ENCODE measurements at places on chromosomes 13 and 19.
A peak's percentile ranks its signal among the peaks of the same experiment; 100 is the strongest.

DNA sequence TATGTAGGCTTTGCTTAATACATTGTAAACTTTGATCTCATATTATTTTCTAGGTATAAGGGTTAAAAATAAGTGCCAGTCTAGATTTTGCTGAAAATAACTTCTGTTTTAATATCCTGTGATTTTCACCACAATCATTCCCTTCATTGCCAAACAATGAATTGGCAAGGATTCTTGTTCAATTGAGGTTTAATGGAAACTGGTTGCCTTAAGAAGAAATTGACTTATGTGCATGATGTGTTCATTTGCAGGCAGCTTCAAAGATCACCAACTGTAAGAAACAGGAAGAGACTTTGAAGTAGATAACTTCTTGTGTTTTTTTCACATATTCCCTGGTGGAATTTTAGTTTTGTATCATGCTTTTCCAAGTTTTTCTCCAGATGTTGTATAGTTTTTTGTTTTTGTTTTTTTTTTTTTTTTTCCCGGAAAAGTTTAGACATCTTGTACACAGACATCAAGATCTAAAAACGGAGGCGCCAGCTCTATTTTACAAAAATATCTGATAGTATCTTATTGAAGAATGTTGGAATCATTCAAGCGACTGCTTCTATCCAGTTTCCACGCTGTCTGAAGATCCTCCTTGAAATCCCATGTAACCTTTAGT, 108.3 kb downstream of the POSTN start:
- DNase-seq = no peak

DNA sequence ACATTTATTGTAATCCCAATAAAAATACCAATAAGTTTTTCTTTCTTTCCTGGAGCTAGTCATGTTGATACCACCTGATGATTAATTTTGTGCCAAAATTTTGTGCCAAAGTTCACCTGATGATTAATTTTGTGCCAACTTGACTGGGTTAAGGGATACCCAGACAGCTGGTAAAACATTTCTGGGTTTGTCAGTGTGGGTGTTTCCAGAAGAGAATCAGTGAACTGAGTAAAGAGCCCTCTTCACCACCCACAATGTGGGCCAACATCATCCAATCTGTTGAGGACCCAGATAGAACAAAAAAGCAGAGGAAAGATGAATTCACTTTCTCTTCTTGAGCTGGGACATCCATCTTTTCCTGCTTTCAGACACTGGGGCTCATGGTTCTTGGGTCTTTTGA, 292.9 kb downstream of the LMO7 start:
- DNase-seq = no peak

GRCh38 chr19:30670562-30671366, 298.6 kb downstream of the ZNF536 start:
- DNase-seq = no peak

DNA sequence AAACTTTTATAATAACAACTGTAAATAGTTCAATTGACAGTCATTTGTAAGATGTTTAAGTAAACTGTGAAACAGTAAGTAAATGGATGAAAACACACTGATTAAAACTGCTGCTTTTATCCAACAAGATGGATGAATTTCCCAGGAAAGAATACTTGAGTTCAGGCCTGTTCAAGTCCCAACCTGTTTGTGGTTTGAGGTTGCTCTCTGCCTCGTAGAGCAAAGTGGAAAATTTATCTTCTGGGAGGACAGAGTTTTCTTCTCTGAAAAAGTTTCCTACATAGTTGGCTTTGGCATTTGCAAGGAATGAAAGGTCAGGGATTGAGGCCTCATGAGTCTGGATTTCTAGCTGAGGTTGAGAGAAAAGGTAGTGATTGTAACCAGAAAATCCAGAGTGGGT, 15.2 kb upstream of the ZNF543 start:
- no peak for DNase-seq

DNA sequence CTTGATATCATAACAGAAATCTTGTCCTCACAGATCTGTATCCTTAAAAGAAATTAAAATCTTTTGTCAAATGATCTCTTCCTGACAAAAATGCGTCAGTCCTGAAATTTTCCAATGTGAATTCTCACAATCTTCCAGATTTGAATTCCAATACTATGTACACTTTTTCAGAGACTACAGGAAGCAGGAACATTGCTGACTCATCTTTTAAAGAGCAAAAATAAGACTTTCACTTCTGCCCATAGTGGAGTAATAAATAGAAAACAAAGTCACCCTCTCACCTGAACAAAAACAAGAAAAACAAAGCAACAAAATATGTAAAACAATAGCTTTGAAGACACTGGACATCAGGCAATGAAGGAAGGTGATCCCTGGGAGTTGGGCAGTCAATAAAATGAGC, 167.0 kb upstream of the IPO5 start:
- no peak for DNase-seq

DNA sequence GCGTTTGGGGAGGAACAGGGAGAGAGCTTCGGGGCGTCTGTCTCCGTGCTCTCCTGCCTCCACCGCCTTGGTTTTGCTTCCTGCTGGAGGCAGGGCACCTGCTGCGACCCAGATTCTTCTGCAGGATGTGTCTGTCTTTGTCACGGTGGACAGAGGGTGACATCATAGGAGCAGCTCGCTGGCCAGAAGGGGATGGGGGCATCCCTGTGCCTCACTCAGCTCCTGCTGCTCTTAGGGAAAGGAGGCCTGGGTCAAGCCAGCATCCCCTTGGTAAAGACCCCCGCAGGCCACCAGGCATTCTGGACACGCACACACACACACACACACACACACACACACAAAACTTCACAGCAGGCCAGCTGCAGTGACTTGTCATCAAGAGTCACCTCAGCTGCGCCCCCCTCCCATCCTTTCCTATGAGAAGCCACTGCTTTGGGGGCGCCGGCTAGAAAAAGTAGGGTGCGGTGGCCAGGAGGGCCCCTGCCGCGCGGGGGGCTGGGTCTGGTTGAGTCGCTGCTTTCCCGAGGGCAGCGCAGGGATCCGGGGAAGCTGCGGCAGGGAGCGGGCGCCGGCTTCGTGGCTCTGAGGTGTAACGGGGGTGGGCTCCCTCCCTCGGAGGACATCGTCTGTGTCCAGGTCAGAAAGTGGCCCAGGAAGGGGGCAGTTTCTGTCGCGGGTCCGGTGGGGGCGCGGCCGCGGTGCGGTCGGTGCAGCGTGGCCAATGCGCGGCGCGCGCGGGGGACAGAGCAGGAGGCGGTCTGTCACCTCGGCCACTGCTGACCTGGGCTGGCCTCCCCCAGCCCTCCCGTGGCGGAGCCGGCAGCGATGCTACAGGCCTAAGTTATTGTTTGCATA, 15.8 kb upstream of the NPAS1 start:
- no peak for DNase-seq

DNA sequence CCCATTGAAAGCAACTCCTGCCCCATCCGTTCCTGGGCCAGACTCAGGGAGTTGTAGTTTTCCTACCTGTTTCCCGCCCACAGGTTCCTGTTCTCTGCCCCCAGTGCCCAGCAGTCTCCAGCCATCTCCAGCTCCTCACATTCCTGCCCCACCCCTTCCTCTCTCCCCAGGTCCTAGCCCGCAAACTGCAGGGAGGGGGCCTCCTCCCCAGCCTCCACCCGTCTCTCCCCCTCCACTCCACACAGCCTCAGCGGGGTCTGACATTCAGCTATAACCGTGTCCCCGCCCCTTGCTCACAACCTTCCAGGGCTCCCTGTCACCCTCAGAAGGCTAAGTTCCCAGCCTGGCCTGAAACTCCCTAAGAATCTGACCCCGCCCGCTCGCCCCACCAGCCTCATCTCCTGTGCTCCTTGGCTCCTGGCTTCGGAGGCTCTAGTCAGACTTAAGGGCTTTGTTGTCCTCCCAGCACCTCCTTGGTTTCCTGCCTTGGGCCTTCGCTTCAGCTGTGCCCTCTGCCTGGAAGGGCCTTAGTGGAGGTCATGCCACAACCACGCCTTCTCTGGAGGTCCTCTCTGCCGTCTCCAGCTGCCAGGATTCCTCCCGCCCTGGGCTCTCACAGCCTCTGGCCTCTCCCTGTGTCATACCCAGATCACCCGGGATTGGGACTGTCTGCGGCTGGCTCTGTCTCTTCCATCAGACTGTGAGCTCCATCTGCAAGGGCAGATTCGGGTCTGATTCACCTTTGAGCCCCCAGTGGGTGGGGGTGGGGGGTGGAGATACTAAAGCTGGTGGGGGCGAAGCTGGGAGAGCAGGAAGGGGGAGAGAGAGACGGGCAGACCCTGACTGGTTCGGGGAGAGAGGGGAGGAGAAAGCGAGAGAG, 5.1 kb upstream of the SPACA6 start:
- no peak for DNase-seq

GRCh38 chr19:41304706-41305483, 5.1 kb upstream of the CCDC97 start:
- DNase-seq = no peak

DNA sequence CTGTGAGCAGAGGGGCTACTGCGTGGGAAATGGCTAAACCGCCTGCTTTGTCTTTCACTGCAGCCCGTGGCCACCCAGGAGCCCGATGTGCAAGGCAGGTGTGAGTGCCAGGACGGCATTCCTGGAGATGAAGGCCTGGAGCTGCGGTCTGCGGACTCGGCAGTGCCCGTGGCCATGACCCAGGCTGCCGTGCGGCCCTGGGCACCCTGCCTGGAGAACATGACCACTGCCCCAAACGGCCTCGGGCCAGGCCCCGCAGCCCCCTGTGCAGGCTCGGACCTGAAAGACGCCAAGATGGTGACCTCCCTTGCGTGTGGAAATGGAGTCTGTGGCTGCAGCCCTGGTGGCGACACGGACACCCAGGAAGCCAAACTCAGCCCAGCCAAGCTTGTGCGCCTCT, 62.2 kb downstream of the SPATA13 start:
- no peak for DNase-seq

DNA sequence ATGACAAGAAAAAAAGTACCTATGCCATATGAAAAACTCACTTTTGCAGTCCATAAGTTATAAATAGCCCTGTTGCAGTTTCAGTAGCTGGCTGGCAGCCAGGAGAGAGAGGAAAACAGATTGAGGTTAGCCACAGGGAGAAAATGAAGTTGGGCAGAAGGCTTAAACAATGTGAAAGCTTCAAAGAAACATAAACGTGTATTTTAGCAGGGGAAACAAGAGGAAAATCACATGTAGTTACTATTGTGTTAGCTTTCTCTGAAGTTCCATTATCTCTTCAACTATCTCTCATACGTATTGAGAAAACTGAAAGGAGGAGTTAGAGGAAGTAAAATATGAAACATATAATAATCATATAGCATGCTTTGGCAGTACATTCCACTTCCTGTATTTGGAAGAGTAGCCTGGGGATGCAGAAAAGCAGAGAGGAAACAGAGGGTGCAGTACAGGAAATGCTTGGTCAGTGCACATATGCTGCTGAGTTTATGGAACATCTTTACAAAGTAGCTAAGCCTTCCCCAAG, 1551.1 kb downstream of the EFNB2 start:
- DNase-seq = peak; percentile 2

GRCh38 chr13:40920826-40921225, 98.3 kb downstream of the ELF1 start:
- no peak for DNase-seq

GRCh38 chr13:20494656-20495055, 31.0 kb downstream of the CRYL1 start:
- no peak for DNase-seq

GRCh38 chr19:46515879-46516350, 20.2 kb upstream of the PNMA8B start:
- no peak for DNase-seq

DNA sequence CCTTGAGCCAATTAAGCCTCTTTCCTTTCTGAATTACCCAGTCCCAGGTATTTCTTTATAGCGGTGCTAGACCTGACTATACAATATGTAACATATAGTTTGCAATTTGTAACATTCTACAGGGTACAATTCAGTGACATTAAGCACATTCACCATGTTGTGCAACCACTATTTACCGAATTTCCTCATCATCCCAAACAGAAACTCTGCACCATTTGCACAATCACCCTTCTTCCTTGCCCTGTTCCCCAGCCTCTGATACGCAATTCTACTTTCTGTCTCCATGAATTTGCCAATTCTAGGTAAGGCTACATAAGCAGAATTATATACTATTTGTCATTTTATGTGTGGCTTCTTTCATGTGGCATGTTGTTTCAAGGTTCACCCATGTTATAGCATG, 13.7 kb upstream of the SIGLEC10 start:
- no peak for DNase-seq

- DNase-seq = no peak
Measured at GRCh38 chr19:49614096-49614833, 23.3 kb downstream of the PRR12 start.

GRCh38 chr19:40933025-40933424, 51.0 kb upstream of the CYP2A7 start:
- no peak for DNase-seq

GRCh38 chr19:43504426-43505185, at the start of gene PHLDB3:
PHLDB3 (minus strand) TSS chr19:43504746; CDS start chr19:43504118, 628 bp downstream.
- DNase-seq = peak; percentile 32

DNA sequence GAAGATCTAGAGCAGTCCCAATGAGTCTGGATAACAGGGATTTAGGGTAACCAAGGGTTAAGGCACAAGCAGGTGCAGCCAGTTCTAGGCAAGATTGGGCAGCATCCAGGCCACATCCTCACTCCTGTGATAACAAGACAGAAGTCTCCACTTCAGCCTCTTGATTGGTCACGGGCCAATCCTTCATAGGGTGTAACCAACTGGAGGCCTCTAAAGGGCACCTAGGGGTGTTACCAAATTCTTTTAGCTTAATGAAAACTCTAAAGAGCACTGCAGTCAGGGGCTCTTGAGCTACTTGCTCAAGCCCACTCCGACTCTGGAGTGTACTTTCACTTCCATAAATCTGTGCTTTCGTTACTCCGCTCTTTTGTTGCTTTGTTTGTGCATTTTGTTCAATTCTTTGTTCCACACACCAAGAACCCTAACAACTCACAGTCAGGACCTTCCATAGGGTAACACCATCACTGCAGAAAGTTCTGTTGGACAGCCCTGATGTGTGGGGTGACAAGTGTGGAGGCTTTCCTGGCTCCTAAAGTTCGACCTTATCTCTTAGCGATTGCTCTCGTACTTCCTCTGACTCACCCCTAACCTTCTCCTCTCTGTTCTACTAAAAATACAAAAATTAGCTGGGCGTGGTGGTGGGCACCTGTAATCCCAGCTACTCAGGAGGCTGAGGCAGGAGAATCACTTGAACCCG, 36.1 kb downstream of the ZSWIM9 start:
- DNase-seq = no peak

- no peak for DNase-seq
Measured at GRCh38 chr19:7910321-7911161, 4.1 kb upstream of the TGFBR3L start.

Measured in stimulated activated CD4-positive, alpha-beta T cell treated with anti-CD3 and anti-CD28 coated beads, Interleukin-12 subunit alpha, Interleukin-12 subunit beta, amount 100 ng/mL, for 24 hours (primary cell).